Stimulated activated CD4-positive, alpha-beta T cell treated with anti-CD3 and anti-CD28 coated beads, TNF-alpha, amount 100 ng/mL, for 1 hour (primary cell): ENCODE measurements at places on chromosomes 5 and 9.

DNA sequence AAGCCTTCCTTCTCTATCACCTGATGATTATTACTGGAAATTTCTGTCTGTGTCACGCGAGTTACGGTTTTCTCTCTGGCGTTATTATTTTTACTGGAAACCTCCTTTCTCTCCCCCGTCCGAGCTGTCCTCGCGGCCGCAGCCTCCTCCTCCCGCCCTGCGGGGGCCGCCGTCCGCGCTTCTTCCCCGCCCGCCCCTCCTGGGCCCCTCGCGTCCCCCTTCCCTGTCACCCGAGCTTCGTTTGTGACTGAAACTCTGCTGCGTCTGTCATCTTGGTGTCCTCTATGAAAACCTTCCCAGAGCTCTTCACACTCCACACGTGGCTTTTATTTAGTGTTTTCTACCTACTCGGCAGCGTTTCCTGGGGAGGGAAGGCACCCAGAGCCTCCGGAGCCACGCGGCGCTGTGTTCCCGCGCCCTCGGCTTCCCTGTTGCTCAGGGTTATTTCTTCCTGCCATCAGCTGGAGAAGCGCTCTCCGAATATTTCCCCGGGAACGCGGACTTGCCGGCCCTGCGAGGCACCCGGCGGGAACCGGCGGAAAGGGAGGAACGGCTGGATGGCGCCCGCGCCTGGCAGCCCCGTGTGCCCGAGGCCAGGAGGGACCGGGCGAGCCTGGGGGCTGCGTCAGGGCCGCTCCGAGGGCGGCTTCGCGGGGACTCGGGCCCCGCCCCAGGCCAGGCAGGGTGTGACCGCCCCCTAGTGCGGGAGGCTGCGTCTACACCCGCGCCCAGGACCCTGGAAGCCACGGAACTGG lies 33.9 kb downstream of the TRIP13 start:
- DNase-seq, result no peak

GRCh38 chr5:179337796-179338676 lies 7.2 kb downstream of the ADAMTS2 start:
- no peak for DNase-seq

- DNase-seq, result no peak
Measured at GRCh38 chr5:33422191-33422590, 18.6 kb upstream of the TARS1 start.

- DNase-seq, result no peak
Measured at GRCh38 chr9:88085476-88085875, 52.8 kb downstream of the SPATA31C2 start.

GRCh38 chr9:133760713-133761290 lies 22.6 kb upstream of the SARDH start:
- DNase-seq, result no peak

- no peak for DNase-seq
Measured at GRCh38 chr9:3281399-3281798, 244.4 kb downstream of the RFX3 start.

GRCh38 chr9:7103771-7104170 lies 346.0 kb downstream of the KDM4C start:
- no peak for DNase-seq

GRCh38 chr9:96464426-96464825 lies 14.5 kb downstream of the HABP4 start:
- no peak for DNase-seq

- no peak for DNase-seq
Measured at GRCh38 chr5:31944684-31945445, 229.3 kb downstream of the GOLPH3 start.

DNA sequence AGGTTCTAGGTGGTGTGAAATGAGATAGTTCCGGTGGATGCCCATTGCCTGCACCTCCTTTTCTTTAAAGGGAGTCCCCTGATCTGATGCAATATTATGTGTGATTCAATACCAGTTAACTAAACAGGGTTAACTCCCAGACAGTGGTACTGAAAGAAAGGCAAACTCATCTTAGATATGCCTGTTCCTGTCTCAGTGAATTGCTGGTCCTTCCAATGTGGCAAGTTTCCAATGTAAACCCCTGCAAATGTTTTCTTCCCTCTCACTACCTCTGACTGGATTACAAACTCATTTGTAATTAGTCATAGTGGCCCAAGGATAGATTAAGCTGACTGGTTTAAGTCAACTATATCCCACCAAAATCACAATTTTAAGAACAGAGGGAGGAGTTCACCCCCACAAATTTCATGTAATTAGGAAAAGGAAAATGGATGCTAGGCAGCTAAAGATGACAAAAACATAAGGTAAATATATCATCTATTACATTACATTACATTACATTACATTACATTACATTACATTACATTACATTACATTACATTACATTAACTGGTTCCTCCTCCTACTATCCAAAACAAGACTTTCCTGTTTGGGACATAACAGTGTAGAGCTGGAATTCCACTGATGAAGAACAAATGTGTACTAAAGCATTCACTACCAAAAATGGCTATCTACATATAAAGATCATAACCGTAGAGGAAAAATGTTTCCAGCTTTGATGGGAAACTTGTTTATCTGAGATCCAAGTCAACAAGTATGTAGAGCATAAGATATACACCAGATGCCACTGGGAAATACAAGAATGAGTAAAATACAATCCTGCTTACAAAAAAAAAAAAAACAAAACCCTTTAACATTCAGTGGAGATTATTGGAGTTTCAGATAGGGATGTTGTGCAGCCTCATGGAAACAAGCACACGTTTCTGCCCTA lies 121.5 kb upstream of the SNX2 start:
- no peak for DNase-seq

- no peak for DNase-seq
Measured at GRCh38 chr9:111896942-111897600, 457 bp downstream of the UGCG start.

DNA sequence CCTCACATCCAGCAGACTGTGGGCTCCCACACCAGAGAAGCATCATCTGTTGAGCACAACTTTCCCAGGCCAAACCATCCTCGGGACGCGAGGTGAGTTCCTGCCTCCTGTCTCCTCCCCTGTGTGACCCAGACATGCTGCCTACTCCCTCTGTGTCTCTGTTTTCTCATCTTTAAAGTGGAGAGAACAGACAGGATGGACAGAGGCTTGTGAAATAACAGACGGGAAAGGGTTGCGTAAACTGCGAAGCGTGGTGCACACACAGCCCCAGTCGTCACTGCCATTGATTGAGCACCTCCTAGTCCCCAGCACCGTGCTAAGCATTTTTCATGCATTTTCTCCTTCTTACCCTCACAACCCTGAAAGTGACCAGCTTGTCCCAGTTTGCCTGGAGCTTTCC lies 52.1 kb upstream of the LMX1B start:
- no peak for DNase-seq

GRCh38 chr5:177468685-177469628 lies 4.5 kb downstream of the DBN1 start:
- no peak for DNase-seq

- no peak for DNase-seq
Measured at GRCh38 chr5:115657881-115658233, 32.0 kb upstream of the TMED7 start.

- no peak for DNase-seq
Measured at GRCh38 chr9:3732077-3733038, 206.6 kb upstream of the RFX3 start.

DNA sequence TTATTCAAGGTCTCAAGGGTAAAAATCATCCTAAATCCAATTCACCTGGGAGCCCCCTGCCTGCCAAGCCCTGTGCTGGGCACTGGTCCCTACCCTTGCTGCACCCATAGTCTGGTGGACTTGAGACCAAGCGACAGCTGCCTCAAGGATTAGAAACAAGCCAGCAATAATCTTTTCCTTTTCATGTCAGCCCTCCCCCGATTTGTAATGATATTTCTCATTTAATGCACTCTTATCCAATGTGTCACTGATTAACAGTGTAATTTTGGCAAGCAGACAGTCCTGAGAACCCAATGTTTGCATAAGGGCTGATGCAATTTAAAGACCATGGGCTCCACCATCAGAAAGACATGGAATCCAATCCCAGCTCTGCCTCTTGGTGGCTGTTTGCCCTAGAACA lies 108.9 kb downstream of the ACTL7B start:
- DNase-seq, result no peak

- DNase-seq, result no peak
Measured at GRCh38 chr9:77433675-77434445, 214.3 kb downstream of the GNA14 start.

DNA sequence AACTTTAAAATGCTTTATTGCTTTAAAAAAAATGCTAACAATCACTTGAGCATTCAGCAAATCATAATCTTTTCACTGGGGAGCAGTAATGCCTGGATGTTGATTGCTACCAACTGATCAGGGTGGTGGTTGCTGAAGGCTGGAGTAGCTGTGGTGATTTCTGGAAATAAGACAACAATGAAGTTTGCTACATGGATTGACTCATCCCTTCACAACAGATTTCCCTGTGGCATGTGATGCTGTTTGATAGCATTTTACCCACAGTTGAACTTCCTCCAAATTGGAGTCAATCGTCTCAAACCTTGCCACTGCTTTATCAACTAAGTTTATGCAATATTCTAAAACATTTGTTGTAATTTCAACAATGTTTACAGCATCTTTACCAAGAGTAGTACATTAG lies 83.3 kb downstream of the MLLT3 start:
- DNase-seq, result no peak

DNA sequence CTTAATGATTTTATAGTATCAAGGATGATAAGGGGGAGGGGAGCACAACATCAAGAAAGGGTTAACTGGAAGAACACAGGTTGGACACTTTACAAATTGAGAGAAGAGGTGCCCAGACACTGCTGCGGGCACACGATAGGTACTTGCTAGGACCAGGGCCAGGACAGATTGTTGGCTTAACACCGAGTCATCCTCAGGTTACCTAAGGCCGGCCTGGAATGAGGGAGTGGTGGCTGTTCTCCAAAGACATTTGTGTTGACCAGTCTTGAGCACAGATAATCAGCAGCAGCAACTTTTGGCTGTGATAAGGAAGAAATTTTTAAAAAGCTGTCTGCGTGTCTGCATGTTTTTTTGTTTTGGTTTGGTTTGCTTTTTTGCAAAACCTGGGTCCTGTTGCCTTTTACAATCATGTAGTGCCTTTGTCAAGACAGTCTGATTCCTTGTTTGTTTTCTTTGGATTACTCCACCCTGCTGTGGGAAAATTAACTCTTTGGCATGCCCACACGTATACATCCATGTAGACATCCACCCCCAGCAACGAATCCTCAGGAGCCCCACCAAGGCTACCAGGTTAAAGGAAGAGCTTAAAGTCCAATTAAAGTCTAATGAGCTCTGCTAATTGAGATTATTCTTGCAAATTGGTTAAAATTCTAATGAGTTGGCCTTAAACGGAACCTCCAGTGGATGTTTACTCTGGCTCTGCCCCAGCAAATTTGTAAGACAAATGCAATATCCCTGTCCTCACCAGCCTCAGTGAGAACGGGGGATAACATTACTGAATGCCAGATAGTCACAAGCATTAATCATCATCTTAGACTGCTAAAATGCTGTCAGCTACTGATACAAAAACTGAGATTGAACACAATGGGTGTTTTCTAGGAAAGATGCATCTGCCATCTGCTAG lies 382.3 kb downstream of the ACTL7B start:
- no peak for DNase-seq

- DNase-seq, result no peak
Measured at GRCh38 chr5:143234162-143234842, 169.2 kb downstream of the NR3C1 start.

- no peak for DNase-seq
Measured at GRCh38 chr9:19446361-19446861, 37.6 kb downstream of the ACER2 start.

DNA sequence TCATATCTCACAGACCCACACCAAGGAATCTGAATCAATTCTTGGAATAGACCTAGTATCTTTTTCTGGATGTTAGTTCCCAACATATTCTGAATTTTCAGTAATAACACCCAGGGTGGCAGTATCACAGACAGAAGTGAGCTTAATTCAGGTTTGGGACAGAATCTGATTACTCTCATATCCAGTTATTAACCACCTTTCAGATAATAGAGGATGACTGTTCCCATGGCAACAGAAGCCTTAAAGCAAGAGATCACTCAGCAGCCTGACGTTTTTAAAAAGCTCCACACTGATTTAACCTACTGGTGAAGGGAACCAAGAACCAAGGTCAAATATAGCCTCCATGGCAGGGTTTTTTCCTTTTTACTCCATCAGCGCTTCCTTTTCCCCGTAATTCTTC lies 68.4 kb downstream of the ACTBL2 start:
- no peak for DNase-seq

DNA sequence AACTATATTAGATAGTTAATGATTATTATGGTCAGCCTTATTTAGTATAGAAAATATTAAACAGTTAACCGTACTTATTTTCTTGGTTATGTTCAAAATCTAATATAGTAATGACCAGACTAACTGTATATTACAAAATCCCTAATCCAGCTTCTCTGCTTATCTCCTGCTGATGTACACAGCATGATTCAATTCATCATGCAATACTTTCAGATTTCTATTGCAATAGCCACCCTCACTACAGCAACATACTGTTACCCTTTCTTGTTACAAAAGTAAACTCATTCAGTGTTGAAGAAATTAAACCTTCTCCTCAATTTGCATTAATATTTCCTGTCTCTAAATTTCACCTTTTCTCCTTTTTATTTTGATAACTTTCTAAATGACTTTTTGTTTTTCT lies 1375.0 kb upstream of the NUDT12 start:
- no peak for DNase-seq

GRCh38 chr5:170545811-170546210 lies 42.0 kb downstream of the KCNIP1 start:
- no peak for DNase-seq

DNA sequence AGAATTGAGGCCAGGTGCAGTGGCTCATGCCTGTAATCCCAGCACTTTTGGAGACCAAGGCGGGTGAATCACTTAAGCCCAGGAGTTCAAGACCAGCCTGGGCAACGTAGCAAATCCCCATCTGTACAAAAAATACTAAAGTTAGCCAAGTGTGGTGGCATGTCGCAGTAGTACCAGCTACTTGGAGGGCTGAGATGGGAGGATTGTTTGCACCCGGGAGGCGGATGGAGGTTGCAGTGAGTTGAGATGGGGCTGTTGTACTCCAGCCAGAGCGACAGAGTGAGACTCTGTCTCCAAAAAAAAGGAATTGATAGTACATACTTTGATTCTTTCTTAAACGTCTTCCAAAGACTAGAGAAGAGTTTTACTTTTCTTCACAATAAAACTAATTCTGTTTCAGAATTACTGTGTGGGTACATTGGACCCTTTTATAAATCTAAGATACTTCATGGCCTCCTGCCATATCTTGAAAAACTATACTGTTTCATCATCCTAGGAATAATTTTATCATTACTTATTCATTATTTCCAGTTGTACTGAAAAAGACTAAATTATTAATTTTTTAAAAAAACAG lies 132.0 kb upstream of the GRHPR start:
- DNase-seq, result no peak

- DNase-seq, result no peak
Measured at GRCh38 chr5:130520211-130520610, 615.9 kb downstream of the CHSY3 start.
